Stimulated activated naive CD8-positive, alpha-beta T cell treated with anti-CD3 and anti-CD28 coated beads, Interleukin-15, amount 100 ng/mL, for 72 hours (primary cell): ENCODE measurements at places on chromosomes 2 and 18.
A peak's percentile ranks its signal among the peaks of the same experiment; 100 is the strongest.

DNA sequence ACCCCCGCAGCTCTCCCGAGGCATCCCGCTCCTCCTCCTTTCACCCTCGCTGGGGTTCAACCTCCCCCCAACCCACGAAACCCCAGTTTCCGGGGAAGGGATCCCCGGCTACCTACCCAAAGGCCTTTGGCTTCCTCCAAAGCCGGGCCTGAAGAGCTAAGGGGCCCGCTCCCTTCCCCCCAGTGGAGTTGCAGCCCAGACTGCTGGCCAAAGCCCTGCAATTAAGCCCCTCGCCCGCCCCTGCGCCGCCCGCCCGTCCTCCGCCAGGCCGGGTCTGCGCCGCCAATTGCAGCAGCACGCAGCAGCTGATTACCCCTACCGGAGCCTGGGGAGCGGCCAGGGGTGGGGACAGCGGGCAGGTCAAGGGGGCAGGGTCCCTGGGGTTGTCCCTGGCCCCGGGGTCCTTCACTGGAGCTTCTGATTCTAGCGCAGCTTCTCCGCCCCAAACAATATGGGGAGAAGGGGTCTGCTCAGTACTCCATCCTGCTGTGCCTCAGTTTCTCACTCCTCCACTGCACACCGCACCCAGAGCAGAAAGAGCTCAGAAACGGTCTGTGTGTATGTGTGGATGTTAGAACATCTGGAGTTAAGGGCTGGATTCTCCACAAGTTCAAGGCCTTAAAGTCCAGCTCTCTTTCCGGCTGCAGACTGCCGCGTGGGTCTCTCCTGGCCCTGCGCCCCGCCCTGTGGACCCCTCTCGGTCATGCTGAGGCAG, 16.9 kb downstream of the WNT10A start:
- peak; percentile 60 for DNase-seq

DNA sequence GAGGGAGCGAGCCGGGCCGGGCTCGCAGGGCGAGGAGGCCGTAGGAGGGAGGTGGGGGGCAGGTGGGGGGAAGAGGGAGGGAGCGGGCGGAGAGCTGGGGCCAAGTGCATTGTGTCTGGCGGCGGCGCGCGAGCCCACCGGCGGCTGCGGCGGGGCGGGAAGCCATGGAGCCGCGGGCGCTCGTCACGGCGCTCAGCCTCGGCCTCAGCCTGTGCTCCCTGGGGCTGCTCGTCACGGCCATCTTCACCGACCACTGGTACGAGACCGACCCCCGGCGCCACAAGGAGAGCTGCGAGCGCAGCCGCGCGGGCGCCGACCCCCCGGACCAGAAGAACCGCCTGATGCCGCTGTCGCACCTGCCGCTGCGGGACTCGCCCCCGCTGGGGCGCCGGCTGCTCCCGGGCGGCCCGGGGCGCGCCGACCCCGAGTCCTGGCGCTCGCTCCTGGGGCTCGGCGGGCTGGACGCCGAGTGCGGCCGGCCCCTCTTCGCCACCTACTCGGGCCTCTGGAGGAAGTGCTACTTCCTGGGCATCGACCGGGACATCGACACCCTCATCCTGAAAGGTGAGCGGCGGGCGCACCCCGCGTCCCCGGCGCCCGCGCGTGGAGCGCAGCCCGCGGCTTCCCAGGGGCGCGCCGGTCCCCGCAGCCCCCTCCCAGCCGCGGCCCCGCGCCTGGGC, at the start of gene TMEM178A:
TMEM178A (plus strand) TSS at position 107 of the 680 bp plus-strand sequence; CDS start at position 165, 58 bp downstream.
- DNase-seq: no peak

DNA sequence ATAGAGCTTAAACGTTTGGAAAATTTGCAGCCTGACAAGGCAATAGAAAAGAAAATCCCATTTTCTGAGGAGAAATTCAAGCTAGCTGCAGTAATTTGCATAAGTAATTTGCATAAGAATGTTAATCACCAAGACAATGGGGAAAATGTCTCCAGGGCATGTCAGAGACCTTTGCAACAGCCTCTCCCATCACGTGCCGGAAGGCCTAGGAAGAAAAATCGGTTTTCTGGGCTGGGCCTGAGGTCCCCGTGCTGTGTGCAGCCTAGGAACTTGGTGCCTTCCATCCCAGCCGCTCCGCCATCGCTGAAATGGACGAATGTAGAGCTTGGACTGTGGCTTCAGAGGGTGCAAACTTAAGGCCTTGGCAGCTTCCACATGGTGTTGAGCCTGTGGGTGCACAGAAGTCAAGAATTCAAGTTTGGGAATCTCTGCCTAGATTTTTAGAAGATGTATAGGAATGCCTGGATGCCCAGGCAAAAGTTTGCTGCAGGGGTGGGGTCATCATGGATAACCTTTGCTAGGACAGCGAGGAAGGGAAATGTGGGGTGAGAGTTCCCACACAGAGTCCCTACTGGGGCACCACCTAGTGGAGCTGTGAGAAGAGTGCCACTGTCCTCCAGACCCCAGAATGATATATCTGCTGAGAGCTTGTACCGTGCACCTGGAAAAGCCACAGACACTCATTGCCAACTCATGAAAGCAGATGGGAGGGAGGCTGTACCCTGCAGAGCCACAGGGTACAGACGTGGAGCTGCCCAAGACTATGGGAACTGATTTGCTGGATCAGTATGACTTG, 164.6 kb downstream of the GULP1 start:
- DNase-seq: no peak

- DNase-seq: no peak
Measured at GRCh38 chr2:120490091-120490798, 144.3 kb downstream of the INHBB start.

DNA sequence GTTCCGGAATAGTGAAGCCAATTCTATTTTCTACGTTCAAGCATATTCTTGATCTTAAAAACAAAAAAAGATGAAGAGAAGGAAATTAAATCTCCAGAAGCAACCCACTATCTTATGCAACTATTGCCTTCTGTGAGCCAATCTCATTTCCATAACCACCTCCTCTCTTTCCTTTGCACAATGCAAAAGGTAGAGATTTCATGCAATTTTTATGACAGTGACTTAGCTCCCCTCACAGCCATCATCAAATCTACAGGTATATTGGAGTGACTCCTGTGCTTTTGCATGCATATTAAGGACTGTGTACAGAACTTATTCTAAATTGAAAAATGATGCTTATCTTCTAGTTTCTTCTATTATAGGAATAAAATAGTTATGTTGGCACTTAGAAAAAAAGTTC, 191.8 kb downstream of the DCC start:
- no peak for DNase-seq

GRCh38 chr2:109340381-109340780, 211.4 kb downstream of the SH3RF3 start:
- no peak for DNase-seq

- DNase-seq: peak; percentile 80
Measured at GRCh38 chr2:60806988-60807681, 51.1 kb downstream of the PAPOLG start.

- no peak for DNase-seq
Measured at GRCh38 chr2:88481691-88482336, 29.3 kb upstream of the FOXI3 start.

GRCh38 chr2:183919926-183920325, 678.4 kb upstream of the ZNF804A start:
- DNase-seq: no peak

DNA sequence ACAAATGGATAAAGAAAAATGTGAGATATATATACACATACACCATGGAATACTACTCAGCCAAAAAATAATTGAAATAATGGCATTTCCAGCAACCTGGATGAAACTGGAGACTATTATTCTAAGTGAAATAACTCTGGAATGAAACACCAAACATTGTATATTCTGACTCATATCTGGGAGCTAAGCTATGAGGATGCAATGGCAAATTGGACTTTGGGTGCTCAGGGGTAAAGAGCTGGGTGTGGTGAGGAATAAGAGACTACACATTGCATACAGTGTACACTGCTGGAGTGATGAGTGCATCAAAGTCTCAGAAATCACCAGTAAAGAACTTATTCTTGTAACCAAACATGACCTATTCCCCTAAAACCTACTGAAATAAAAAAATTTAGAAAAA, 636.0 kb upstream of the LRATD1 start:
- no peak for DNase-seq

DNA sequence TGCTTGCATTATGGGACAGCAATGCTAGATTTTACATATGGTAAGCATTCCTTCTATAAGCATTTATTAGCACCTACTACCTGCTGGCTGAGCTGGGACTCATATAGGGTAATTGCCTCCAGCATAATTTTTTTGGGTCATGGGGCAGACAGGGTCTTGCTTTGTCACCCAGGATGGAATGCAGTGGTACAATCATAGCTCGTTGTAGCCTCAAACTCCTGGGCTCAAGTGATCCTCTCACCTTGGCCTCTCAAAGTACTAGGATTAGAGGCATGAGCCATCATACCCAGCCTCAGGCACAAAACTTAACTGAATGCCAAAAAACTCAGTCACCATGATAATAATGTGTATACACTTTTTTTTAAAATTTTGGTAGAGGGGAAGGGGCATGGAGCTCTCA, 35.3 kb downstream of the TMEM237 start:
- no peak for DNase-seq

DNA sequence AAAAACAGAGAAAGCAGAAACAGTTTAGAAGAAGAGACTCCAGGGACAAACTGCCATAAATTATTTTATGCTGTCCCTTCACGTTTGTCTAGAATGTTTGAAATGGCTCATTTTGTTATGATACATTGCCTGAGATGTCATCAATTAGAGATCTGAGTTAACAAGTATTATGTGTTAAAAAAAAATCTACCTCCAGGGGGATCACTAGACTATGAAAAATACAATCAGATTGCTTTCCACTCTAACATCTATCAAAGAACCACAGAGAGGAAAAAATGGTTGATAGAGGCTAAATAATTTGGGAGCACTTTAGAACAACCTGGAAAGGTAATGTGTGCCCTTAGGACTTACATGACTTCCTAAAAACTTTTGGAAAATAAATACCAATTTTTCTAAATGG, 103.8 kb upstream of the CCDC150 start:
- DNase-seq: no peak

DNA sequence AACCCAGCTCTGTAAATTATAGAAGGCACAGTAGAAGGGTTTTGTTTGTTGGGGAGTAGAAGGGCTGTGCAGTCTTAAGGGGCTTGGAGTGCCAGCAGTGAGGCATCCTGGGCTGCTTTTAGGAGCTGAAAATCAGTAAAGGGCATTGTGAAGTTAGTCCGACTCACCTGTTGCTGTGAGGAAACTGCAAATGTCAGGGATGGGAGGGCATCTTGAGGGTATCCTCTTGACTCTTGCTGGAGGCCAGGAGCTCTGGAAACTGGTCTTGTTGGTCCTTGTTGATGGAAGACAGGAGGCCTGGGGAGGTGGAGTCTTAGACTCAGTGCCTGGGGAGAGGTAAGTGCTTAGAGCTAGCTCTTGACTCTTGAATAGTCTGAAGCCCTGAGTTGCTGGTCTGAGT, 14.1 kb downstream of the CEP192 start:
- no peak for DNase-seq

DNA sequence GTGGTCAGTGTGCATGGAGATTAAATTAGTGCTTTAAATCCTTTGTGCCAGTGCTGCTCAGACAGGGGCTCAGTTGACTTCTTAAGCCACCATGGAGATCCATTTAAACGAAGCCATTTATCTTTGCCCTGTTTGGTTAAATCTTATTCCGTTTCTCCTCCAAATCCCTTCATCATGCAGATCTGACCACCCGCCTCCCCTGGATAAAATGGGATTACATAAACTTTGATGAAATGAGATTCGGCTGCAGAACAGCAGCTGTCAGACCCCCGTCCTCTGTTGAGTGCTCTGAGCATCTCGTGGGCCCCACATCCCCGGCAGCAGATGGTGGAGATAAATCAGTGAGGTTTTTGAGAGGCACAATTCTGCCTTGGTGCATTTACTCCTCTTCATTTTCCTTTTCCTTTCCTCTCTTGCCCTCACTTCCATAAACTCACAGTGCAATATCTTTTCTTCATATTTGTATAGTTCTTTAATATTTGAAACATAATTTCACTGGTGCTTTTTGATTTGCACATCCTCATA, 84.4 kb upstream of the TWIST2 start:
- DNase-seq: no peak

DNA sequence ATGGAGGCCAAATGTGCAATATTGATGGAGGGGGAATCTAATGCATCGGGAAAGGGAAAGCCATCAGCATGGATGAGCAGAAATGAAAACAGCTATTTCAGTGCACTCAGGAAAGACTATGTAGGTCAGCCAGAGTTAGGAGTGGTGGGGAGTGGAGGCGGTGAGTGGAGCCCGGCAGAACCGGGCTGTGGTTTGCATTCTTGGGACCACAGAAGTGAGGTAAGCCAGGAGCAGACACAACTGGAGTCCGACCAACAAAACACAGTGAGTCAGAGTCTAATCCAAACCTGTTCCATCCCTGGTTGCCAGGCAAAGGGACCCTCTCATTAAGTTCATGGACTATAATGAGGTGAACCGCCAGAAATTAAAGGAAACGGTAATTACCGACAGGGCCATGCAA, 61.1 kb upstream of the RAB12 start:
- no peak for DNase-seq

- DNase-seq: no peak
Measured at GRCh38 chr2:201150454-201151020, 32.4 kb upstream of the CASP10 start.

- no peak for DNase-seq
Measured at GRCh38 chr18:26468931-26469340, 79.4 kb downstream of the KCTD1 start.

DNA sequence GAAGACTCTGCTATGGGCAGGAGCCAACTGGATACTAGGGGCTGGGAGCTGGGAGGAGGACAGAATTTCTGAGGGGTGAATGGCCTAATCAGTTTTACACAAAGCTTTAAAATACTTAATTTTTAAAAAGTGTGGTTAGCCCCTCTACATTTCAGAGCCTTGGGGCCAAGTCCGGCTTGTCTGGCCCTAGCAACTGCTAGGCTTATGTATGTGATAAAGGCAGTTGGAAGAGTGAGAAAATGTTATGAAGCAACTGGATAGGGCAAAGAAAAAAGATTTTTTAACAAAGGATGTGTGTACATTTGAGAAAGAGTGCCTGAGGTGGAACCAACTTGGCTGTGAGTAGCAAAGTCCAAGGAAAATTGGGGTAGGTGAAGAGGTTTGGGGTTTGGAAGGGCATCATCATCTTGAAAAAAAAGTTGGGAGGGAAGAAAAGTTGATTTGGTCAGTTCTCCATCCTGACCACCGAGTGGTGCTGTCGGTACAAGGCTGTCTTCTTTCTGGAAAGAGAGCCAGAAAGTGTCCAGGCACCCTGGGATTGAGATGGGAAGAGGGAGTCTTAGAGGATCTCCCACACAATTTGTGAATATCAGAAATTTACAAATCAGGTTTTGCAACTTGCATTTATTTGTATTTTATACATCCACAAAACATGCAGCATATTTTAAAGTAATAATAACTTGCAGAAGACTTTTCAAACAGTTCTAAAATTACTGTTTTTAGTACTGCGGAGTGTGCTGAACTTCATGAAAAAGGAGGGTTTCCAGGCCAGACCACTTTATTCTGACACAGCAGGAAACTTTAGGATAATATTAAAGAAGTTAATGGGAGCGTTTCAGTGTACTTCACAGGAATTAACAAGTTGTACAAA, 10.5 kb upstream of the CDK15 start:
- no peak for DNase-seq

DNA sequence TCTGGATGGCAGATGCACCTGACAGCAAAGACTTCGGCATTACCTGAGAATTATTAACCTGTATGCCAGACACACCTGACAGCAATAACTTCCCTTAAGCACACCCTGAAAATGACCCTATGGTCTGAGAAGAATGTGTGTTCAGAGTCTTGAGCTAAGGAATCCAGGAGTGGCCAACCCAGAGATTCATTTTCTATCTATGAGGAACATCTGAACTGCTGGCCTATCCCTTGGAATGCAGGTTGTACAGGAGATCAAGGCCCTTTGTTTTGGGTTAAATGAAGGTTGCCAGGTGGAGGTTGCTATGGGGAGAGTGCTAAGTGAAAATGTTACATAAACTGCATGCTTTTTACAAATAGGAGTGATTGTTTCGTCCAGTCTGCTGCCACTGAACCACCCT, 200.9 kb upstream of the MEIS1 start:
- DNase-seq: no peak
